A172 (cell line): ENCODE measurements at places on chromosomes 16 and 17. TPM values are rescaled to one million over a fixed set of nuclear protein-coding genes. Genes with fewer than 3 reads are reported as not detected.

GRCh38 chr16:51149721-51150164, 1.3 kb downstream of the SALL1 start:
- DNase-seq = no peak

GRCh38 chr17:29073045-29073444, 30.1 kb downstream of the PIPOX start:
- DNase-seq = no peak

DNA sequence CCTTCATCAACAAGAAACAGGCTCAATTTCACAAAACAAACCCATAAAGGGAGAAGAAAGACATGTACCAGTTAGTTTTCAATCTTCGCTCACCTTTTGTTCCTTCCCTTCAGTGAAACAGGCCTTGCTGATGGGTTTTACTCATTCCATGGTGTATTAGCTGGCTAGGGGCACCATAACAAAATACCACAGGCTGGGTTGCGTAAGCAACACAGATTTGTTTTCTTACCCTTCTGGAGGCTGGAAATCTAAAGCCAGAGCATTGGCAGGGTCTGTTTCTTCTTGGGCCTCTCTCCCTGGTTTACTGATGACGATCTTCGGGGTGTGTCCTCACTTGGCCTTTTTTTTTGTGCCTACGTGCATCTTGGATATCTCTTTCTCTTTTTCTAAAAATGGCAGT, 383.4 kb upstream of the RBFOX1 start:
- DNase-seq = no peak

DNA sequence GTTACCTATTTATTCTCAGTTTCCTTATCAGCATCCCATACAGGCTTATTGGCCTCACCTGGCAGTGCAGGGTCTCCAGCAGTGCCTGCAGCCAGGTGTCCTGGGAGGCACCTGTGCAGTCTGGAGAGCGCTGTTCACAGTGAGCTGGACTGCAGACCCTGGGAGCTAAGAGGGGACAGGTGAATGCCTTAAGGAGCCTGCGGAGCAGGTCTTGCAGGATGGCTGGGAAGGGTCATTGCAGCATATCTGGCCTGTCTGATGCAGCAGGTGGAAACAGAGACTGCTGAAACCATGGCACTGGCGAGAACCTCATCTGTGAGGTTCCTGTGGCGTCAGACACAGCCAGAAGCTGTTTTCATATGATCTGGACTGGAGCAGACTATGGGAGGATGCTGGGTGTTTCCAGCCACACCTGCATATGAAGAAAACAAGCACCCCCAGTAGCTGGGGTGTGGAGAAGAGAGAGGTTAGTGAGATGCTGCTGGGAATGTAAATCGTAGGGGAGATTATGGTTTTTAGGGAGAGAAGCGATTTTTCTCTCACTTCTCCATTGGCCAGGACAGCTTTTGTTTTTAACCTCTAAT, 77.0 kb downstream of the NTN1 start:
- DNase-seq = no peak

The JPH3 gene
- total RNA-seq = 9.1 and 12.0 TPM in 2 replicates

- DNase-seq = no peak
Measured at GRCh38 chr16:64882078-64882784, 239.6 kb downstream of the CDH11 start.

DNA sequence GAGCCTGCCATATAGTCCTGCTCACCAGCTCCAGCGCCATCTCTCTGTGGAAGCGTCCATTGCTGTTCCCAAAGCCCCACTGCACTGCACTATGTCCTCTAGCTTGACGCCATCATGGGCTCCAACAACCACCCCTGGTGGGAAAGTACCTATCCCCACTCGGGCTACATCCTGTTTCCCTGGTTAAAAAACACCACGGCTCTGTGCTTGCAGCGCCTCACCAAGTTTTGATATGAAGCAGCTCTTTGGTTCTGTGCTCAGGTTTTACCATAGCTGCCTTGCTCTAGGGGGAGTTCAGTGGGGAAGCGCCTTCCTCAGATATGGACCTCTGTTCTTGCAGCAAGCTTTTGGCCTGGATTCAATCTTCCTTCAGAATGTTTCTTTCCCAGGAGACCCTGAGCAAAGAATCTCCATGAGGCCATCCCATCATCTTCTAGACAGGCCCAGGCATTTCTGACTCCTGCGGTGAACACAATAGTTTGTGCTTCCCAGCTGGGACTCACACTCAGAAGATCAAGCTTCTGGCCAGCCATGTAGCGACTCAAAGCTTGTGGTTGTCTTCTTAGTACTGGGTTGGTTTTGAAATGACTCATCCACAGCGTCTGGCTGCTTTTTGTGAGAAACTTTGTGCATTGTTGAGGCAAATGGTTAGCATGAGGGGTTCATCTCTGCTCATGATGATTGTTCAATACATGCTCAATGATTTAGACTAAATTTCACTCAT, 39.5 kb downstream of the DYNLRB2 start:
- DNase-seq = peak; percentile 22

The OTOP3 gene
- not detected in 2 replicates for total RNA-seq

The G6PC1 gene
- not detected in 2 replicates for total RNA-seq

The CACNG5 gene
- total RNA-seq = not detected in 2 replicates

DNA sequence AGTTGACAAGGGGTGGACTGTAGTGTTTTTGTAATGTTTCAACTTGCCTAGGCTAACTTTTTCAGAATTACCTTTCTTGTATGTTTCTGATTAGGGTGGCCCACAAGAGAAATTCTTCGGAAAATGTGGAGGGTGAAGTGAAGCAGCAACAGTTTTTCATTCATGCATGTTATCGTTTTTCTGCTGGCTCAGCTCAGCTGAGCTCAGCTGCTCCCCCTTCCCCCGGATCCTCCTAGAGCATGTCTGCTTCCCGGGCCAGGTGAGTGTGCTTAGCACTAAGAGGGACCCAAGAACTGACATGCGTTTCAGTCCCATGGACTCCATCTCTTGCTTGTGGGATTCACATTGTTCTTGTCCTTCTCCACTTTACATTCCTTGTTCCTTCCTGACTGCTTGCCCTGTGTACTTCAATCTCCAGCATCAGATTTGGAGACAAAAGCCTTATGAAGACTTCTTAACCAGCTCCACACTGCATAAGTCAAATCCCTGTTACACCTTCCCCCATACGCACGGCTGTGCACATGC, 33.6 kb downstream of the SCPEP1 start:
- DNase-seq = no peak

DNA sequence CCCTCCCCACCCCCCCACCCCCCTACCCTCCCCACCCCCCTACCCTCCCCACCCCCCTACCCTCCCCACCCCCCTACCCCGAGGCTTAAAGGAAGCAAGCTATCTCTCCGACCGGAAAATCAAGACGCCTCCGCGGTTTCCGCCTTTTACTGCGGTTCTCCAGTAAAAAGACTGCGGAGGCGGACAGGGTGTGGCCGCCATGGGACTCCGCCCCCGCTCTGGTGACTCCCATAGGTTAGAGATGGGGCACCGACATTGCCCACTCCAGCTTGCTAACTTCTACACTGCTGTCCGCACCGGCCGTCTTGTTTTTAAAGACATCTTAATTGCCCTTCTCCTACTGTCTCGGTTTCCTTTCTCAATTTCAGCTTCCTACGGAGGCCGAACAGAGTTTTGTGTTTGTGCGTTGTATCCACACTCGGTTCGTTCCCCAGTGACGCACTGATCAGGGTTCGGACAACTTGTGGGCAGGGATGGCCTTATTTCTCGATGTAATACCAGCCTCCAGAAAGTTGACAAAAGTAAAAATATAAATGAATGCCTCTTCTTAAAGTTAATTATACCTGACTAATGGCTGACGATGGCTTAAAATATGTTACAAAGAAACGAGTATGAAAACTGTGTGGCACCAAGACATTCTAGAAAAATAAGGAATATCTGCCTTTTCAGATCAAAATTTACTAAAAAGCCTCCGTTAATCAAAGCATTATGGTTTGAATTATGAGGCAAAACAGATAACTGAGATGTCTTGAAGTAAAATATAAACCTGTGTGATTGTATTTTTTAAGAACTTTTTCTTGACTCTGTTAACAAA, 1.1 kb upstream of the ZNF200 start:
- DNase-seq = no peak

The SAP30BP gene
- total RNA-seq = 124 and 169 TPM in 2 replicates

The IGSF6 gene
- total RNA-seq = not detected in 2 replicates

DNA sequence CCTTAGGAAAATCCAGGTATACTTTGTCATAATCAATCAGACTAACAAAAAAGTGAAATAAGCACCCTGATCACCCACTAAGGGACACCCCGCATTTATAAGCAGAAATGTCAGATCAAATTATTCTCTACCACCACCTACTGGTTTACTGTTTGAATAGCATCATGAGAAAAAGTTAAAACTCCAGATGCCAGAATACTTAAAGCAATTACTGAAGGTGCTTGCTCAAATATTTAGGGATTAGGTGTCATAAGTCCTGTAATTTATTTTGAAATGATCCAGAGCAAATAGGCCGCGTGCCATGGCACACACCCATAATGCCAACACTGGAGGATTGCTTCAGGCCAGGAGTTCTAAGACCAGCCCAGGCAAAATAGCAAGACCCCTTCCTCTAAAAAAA, 2.3 kb downstream of the TOP2A start:
- DNase-seq = peak; percentile 60

DNA sequence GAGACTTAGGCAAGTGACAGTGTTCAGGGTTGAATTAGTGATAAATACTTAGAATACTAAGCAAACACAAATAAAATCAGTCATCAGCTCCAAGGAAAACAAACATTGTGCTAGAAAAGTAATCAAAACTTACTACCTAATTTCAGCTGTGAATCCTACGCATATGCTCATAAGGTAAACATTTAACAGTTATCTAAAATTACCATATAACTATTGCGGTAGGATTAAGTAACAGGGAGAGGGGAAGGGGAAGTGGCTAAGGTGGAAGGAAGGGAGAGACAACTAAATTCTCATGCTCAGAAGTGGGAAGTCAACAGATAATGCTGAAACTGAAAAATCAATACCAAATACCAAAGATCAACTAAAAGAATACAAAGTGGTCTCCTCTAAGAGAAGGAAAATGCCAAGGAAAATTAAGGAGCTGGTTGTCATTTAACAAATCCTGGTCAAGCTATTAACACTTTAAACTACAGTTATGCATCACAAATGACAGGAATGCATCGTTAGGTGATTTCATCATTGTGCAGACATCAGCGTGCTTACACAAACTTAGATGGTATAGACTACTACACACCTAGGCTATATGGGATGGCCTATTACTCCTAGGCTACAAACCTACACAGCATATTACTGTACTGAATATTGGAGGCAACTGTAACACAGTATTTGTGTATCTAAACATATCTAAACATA, 20.0 kb downstream of the USP32 start:
- DNase-seq = no peak
